ENCODE measurements at places on chromosomes 12 and 14. TPM values are rescaled to one million over a fixed set of nuclear protein-coding genes. Genes with fewer than 3 reads are reported as not detected.
A peak's percentile ranks its signal among the peaks of the same experiment; 100 is the strongest.

Gene IFNG-AS1
- total RNA-seq: not detected

Gene SLC25A21
- total RNA-seq: not detected

Gene SIX6
- total RNA-seq: not detected

Gene RNASE7
- not detected for total RNA-seq

Gene PLA2G1B
- not detected for total RNA-seq

Gene GLIPR1L2
- total RNA-seq: 0.76 TPM

Gene TAS2R10
- total RNA-seq: not detected

Gene TSPAN9
- total RNA-seq: 7.0 TPM

Gene P2RX2
- total RNA-seq: not detected

GRCh38 chr14:69665631-69666030 lies 54.2 kb downstream of the SUSD6 start:
- no peak for DNase-seq

- peak; percentile 6 for DNase-seq
Measured at GRCh38 chr14:95935228-95935822, 58.7 kb downstream of the TUNAR start.

DNA sequence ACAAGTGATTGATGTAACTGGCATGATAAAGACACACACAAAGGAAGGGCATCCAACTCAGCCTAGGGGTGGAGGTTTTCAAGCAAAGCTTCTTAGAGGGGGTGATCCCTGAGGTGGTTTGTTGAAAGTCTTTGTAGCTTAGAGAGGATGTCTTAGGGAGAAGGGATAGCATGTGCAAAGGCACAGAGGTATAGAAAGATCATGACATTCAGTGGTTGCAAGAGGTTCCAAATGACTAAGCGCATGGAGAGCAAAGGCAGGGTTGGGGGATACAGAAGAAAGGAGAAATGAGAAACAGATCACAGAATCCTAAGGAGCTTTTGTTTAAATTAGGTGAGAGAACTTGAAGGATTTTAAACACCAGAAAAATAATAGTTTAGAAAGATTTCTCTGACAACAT lies 5.2 kb upstream of the CCT2 start:
- DNase-seq: no peak

GRCh38 chr12:124175704-124176103 lies 119.2 kb upstream of the RFLNA start:
- no peak for DNase-seq

DNA sequence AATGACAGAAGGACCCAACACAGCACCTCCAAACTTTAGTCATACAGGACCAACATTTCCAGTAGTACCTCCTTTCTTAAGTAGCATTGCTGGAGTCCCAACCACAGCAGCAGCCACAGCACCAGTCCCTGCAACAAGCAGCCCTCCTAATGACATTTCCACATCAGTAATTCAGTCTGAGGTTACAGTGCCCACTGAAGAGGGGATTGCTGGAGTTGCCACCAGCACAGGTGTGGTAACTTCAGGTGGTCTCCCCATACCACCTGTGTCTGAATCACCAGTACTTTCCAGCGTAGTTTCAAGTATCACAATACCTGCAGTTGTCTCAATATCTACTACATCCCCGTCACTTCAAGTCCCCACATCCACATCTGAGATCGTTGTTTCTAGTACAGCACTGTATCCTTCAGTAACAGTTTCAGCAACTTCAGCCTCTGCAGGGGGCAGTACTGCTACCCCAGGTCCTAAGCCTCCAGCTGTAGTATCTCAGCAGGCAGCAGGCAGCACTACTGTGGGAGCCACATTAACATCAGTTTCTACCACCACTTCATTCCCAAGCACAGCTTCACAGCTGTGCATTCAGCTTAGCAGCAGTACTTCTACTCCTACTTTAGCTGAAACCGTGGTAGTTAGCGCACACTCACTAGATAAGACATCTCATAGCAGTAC lies 64.6 kb downstream of the RAD52 start:
- DNase-seq: no peak

GRCh38 chr12:91138337-91138920 lies 27.1 kb upstream of the LUM start:
- no peak for DNase-seq

GRCh38 chr14:80681651-80682050 lies 259.9 kb downstream of the CEP128 start:
- DNase-seq: no peak

- peak; percentile 21 for DNase-seq
Measured at GRCh38 chr12:107990325-107990724, 138.8 kb upstream of the WSCD2 start.

GRCh38 chr12:111034886-111035577 lies 114.7 kb upstream of the MYL2 start:
- no peak for DNase-seq

GRCh38 chr12:124006085-124006845 lies 33.2 kb downstream of the ZNF664 start:
- no peak for DNase-seq

- DNase-seq: no peak
Measured at GRCh38 chr12:82479511-82479910, 121.2 kb downstream of the METTL25 start.

DNA sequence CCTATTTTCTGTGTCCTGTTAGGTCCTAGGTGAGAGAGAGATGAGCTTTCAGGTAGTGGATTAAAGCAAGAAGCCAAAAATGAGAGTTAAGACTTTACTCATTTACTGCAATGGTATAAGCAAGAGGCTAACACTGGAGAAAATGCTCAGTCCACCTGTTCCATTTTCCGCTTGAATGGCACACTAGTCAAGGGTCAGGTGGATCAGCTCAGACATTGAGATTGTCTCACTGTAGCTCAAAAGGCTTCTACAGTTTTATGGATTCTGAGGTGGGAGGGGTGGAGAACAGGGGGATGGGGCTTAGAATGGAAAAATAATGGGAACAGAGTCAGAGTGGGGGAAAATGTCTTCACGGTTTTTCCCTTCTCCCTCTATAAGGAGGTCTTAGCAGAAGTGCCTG lies 57.3 kb upstream of the MUCL1 start:
- DNase-seq: no peak

DNA sequence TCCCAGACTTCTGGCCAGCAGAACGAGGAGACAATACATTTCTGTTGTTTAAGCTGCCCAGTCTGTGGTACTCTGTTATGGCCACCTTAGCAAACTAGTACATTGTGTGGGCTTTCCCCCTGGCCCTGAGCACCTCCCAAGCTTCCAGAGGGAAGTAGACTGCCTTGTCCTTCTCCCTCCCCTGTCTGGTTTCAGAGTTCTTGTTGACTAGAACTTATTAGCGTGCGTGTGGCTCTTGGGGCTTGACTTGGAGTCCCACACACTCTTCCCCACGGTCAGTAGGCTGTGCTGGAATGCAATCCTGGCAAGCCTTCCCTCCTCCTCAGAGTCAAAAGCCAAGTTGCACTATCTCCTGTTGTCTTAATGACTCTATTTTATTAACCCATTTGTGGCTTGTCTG lies 27.7 kb downstream of the FBLN5 start:
- no peak for DNase-seq

DNA sequence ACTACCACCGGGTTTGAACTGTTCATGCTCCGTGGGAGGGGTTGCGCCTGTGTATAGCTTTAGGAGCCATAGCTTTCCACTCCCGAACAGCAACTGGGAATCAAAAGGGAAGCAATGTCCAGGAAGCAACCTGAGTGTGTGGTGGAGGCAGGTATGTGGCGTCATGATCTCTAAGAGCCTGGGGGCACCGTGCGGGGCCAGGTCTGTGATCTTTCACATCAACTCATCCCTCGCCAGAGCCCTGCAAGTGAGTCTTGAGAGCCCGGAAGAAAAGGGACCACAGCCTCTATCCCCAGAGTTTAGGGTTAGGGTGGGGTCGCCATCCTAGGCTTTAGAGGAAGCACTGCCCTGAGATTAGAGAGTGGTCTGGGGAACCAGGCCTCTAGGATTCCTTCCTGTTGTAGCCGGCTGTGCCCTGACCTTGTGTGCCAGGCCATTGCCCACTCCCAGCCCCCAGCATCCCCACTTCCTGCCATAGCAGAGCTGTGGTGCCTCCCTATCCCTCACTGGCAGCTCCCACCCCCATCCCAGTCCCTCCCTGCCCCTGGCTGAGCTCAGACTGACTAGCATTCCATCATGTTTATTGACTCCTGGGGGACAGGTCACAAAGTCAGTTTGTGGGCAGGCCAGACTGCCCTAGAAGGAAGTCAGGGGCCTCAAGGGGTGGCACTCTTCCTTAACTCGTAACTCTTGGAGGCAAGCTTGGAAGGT lies 745 bp upstream of the ADCY4 start:
- DNase-seq: no peak

DNA sequence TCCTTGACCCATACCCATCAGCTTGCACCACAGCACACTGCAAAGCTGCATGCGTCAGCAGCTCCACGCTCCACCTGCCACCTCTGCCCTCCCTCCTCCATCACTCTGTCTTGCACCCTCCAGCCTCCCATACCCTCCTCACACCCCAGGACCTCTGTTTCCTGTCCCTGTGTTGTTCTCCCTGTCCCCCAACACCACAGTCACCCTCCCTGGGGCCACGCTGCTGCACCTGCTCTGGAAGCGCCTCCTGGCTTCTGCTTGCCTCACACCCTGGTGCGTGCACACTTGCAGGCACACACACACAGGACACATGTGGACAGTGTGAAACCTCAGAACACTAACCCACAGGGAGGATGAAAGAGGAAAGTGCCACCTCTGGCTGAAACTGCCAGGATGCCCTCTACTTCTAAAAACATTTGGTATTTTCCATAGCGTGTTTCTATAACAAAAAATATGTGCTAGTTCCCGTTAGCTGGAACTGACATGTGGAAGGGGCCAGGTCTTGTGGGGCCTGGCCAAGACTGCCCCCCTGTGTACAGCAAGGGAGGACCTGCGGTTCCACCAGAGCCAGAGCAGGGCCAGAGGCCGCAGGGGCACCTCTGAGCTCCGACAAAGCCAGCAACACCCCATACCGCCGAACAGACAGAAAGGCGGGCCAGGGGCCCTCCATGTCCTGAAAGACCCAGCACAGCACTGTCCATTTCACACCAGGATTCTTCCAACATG lies 10.0 kb downstream of the BRF1 start:
- no peak for DNase-seq

DNA sequence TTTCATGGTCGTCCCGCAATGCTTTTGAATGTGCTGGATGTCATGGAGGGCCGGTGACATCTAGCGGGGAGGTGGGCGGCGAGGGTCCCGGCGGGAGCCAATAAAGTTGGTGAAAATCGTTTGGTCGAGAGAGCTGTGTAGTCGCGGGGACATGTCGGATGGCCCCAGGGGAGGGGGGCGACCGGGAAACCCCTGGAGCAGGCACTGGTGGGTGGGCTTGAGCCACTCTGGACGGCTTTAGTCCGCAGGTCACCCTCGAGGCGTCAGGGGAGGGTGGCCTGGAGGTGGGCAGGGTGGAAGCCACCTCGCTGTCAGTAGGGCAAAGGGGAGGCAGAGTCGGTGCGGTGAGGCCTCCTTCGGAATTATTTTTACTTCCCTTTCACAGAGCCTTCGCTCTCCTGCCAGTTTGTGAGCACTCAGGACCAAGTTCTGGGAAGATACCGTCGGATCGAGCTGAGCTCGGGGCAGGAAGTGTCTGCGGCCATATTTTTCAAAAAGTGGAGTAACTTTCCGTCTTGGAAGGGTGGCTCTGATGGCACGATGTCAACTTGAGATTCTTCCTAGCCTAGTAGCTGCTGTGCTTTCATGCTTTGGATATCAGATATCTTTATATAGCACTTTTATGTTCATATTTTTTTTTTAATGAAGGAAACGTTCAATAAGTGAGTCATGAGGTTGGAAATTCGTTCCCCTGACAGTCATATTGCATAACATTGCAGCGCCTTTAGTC lies 28.2 kb downstream of the WBP11 start:
- no peak for DNase-seq

GRCh38 chr12:67482751-67483661 lies 165.5 kb upstream of the DYRK2 start:
- peak; percentile 10 for DNase-seq

DNA sequence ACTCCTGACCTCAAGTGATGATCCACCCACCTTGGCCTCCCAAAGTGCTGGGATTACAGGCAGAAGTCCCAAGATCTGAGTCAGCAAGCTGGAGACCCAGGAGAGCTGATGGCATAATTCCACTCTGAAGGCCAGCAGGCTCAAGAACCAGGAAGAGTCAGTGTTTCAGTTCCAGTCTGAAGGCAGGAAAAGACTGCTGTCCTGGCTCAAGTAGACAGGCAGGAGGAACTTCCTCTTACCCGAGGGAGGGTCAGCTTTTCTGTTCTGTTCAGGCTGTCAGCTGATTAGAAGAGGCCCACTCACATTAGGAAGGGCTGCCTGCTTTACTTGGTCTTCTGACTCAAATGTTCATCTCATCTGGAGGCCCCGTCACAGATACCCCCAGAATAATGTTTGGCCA lies 206.0 kb upstream of the MYL2 start:
- DNase-seq: no peak

DNA sequence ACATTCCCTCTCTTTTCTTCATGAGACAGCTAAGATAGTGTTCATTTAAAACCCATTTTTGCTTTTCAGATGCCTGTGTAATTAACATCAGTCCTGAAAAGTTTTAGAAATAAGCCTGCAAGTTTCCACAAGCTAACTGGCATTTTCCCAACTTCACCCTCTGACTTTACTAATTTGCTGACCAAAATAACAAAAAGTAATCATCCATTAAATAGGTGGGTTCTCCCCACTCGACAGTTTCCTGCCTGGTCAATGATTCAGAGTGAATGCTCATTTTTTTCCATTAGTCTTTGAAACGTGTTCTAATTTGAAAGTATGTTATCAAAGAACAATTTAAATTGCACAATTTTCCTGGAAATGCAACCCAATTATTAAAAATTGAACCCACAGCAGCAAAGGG lies 23.6 kb downstream of the NELL2 start:
- DNase-seq: no peak

GRCh38 chr14:24059841-24060388 lies 8.1 kb downstream of the CARMIL3 start:
- no peak for DNase-seq

- no peak for DNase-seq
Measured at GRCh38 chr12:95551305-95551704, at the start of gene USP44. TSS of gene USP44 (minus strand) at chr12:95551476. CDS start at chr12:95534256, 17,220 bp downstream.

- peak; percentile 78 for DNase-seq
Measured at GRCh38 chr12:114316076-114316475, 89.9 kb downstream of the TBX5 start.

DNA sequence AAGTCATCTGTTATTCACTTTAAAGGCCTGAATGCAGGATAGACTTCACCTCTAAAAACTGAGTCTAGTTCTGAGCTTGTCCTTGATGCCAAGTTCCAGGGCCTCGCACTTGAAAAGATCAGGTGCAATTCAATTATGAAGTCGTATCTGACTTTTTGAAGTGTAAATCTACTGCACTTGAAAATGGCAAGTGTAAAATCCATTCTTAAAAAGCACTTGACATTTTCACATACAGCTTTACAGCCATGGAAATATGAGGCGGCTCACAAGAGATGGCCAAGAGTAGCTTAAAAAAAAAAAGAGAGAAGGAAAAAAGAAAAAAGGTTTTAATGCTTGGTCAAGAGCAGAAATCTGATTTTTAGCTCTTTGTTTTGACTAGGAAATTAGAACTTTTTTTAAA lies 172.5 kb downstream of the GXYLT1 start:
- no peak for DNase-seq

- no peak for DNase-seq
Measured at GRCh38 chr12:89493670-89494302, 30.8 kb downstream of the GALNT4 start.

All from A172 (cell line).